ENCODE measurements at places on chromosomes 7 and 10. TPM values are rescaled to one million over a fixed set of nuclear protein-coding genes. Genes with fewer than 3 reads are reported as not detected.
A peak's percentile ranks its signal among the peaks of the same experiment; 100 is the strongest.

Gene TAS2R5
- total RNA-seq: 0.72 TPM

DNA sequence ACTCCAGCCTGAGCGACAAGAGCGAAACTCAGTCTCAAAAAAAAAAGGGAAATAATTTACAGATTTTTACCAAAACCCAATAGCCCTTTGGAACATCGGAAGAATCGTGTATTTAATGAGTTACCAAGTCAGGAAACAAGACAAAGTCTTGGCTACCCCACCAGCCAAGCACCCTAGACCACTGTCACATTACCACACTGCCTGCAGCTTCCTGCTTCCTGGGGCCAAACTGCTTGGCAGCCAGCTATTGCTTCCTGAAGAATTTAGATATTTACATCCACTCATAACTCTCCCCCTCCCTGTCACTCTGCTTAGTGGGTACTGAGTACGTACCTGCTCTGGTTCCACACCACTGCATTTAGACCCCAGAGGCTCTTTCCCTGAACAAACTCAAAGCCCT is 14.1 kb upstream of the TNPO3 start:
- no peak for DNase-seq

- DNase-seq: no peak
Measured at GRCh38 chr10:98463016-98463415, 16.3 kb upstream of the HPS1 start.

Gene PTN
- total RNA-seq: 25.8 TPM

Gene NODAL
- 4.6 TPM for total RNA-seq

DNA sequence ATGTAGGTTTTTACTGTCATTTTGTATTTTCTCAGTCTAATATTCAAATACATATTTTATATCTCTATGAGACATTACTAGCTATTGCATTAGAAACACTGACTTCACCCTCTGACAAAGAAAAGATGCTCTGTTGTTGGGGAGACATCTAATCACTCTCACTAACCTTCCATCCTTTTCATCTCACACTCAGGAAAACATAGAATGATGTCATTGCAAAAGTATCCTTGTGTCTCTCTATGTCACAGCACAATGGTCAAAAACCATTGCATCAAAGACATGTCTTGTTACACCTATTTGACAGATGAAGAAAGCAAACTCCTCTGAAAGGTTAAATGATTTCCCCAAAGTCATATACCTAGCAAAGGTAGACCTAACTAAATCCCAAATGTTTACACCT is 231.3 kb upstream of the PTN start:
- DNase-seq: no peak

Gene TAS2R40
- 0.72 TPM for total RNA-seq

Gene CEP55
- 8.7 TPM for total RNA-seq

- DNase-seq: no peak
Measured at GRCh38 chr10:100065084-100065660, 16.5 kb downstream of the CPN1 start.

GRCh38 chr7:42222125-42222524 is 14.9 kb downstream of the GLI3 start:
- DNase-seq: no peak

DNA sequence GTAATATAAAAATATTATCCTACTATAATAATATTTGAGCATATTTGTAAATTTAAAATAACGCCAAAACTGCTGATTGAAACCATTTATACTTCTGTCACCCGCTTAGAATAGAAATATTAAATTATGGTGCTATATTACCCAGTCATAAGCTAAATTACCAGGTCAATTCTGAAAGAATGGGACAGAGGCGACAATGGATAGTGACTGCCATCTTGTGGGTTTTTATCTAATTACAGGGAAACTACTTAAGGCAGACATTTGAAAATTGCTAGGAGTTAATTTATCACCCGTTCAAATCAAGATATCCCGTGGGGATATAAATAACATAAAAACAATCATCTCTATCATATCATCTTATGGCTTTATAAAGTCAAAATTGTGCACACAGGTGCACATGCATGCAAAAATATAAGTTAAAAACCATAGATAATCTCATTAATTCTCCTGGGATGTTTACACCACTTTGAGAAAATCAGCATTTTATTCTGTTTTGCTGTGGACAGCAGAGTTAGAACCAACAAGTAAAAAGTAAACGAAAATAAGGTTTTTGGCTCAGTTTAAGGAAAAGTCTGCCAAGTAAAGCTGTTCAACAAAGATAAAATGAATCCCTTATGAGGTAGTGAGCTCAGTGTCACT is 41.3 kb upstream of the HPSE2 start:
- peak; percentile 24 for DNase-seq

DNA sequence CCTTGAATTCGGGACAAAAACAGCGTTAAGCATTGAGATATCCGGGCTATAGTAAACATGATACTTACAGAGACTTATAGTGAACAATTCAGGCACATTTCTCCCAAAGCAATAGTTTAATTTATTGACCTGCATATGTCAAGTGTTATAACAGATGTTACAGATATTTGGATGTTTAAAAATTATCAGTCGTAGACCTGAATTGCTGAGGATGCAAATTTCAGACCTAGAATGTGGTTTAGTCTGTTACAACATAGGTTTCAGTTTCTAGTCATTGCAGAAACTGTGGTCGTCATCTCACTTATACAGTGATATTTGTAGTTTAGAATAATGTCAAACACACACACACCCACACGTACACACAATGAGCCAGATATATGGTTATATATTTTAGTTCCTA is 85.2 kb downstream of the VTI1A start:
- no peak for DNase-seq

Gene ANXA8L1
- total RNA-seq: 39.0 TPM

Gene ANKRD7
- total RNA-seq: not detected

- no peak for DNase-seq
Measured at GRCh38 chr7:141820067-141820466, 21.2 kb downstream of the PRSS37 start.

GRCh38 chr7:73454424-73454823 is 20.8 kb downstream of the FZD9 start:
- DNase-seq: no peak

- DNase-seq: no peak
Measured at GRCh38 chr7:151204383-151205032, 5.8 kb downstream of the H2BK1 start.

Gene CAV1
- total RNA-seq: 298 TPM

Gene ACADSB
- total RNA-seq: 10.6 TPM

- DNase-seq: peak; percentile 98
Measured at GRCh38 chr7:76294344-76295024, 8.0 kb upstream of the HSPB1 start.

- DNase-seq: no peak
Measured at GRCh38 chr10:13784067-13784466, 197.3 kb downstream of the PRPF18 start.

DNA sequence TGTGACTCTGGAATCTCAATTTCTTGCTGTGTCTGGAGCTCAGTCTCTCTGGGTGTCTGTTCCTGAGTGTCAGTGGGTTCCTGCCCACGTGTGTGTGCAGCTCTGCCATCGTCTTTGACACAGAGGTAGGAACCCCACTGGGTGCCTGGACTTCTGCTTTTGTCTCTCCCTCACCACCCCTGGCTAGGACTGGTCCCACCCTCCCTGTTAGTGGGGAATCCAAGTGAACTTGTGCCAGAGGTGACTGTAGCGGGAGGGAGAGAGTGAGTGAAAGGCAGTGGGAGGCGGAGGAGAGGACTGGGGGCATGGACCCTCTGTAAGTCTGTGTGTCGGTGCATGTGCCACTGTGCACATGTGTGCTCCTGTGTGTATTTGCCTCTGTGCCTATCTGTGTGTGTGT is 299.9 kb upstream of the ZMIZ1 start:
- no peak for DNase-seq

Gene HOXA7
- total RNA-seq: 0.72 TPM

Gene KLHDC10
- 42.4 TPM for total RNA-seq

- peak; percentile 82 for DNase-seq
Measured at GRCh38 chr7:2522780-2523433, 3.3 kb downstream of the LFNG start.

DNA sequence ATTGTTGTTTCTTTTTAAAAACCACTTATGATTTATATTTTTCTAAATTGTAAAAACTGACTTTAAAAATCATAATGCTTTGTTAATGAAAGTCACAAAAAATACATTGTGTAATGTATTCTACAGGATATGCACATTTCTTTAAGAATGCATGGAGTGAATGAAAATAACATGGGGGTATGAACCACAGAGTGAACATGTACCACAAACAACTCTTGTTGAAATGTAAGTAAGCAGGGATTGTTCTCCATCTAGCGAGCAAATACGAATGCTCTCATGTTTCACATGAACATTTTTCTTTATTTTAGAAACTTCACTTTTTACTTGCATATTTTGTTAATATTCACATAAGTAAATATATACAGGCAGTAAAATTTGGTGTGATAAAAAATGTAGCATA is 35.6 kb upstream of the LAMB4 start:
- no peak for DNase-seq

DNA sequence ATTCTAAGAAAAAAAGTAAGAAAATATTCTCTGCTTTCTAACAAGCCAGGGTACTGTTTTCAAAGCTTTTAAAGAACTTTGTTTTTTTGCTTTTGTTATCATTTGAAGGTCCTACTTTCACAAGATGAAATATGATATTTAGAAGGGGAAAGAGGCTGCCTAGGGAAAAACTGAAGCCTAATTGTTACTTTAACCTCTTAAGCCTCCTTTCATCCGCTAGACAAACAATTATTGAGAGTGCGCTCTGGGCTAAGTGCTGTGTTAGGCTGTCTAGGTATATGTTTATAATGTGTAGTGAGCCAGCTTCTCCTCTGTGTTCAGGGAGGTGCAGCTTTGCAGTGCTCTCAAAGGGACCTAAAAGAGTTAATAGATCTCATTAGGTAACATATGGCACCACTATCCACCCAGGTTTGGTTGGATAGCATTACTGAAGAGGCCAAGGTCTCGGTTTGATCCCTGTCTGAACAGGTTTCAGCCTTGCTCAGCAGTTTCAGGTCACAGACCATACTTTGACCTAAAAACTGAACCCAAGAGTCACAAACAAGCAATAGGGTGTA is 17.9 kb downstream of the PDK4 start:
- no peak for DNase-seq

Gene GLI3
- 17.1 TPM for total RNA-seq

GRCh38 chr7:8386926-8387550 is 46.4 kb upstream of the NXPH1 start:
- DNase-seq: peak; percentile 16

DNA sequence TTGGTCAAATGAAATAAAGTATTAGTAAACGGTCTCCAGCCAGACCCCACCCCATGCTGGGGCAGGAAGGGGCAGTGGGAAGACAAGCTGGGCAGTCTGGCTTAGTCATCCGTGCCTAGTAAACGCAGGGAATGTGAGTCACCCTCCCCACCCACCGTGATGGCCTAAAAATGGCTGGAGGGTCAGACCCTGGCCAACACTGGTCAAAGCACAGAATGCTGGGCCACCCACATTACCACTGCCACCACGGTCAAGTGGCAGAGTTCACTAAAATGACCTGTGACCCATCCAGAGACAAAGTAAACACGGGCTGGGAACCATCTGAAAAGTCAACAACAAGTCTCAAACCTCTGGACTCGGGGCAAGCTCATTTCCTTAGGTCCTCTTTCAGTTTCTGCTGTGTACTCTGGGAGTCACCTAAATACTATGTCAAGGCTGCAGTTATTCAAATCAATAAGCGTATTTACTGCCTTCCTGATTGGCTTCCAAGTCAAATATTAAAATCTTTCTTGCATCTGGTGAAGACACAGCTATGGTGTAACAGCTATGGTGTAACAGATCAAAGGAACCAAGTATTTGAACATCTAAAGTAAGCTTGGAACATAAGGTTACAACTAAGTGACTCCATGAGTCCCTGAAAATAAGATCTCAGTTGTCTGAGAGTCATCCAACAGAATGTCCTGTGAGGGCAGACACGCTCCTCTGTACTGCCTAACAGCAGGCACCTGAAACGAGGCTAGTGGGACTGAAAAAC is 3.0 kb downstream of the ZFAND2A start:
- DNase-seq: no peak

- peak; percentile 95 for DNase-seq
Measured at GRCh38 chr7:152675759-152676636, at the start of gene XRCC2. Gene XRCC2, minus strand, starts transcription at chr7:152676141. Its CDS starts 62 bp downstream, at chr7:152676079.

GRCh38 chr10:131902691-131903090 is 1.9 kb downstream of the PPP2R2D start:
- no peak for DNase-seq

Gene YWHAG
- 43.6 TPM for total RNA-seq

DNA sequence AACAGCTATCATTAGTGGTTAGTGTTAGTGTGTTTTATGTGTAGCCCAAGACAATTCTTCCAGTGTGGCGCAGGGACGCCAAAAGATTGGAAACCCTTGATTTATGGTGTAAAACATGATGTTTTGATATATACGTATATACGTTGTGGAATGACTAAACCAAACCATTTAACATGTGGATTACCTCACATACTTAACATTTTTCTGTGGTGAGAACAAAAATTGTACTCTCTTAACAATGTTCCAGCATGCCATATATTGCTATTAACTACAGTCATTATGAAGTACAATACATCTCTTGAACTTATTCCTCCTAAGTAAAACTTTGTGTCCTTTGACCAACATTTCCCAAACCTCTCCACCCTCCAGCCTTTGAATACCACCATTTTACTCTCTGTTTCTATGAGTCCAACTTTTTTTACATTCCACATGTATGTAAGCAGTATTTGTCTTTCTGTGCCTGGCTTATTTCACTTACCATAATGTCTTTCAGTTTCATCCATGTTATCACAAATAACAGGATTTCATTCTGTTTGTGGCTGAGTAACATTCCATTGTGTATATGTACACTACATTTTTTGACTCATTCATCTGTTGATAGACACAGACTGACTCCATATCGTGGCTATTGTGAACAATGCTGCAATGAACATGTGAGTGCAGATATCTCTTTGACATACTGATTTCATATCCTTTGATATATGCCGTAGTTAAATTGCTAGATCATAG is 42.2 kb upstream of the MAGI2 start:
- DNase-seq: peak; percentile 47

Gene HSPA12A
- total RNA-seq: 13.0 TPM

- peak; percentile 22 for DNase-seq
Measured at GRCh38 chr10:74177140-74177677, 26.2 kb downstream of the ADK start.

Gene ASZ1
- total RNA-seq: 4.8 TPM

Gene GRID1
- 7.2 TPM for total RNA-seq

Gene LIPN
- total RNA-seq: not detected

Gene GDF2
- total RNA-seq: 1.7 TPM

GRCh38 chr10:86048973-86049372 is 317.6 kb downstream of the GRID1 start:
- DNase-seq: no peak

- peak; percentile 29 for DNase-seq
Measured at GRCh38 chr7:74579800-74580685, 77.5 kb upstream of the GTF2I start.
